Tibial nerve (tissue), 4 donors: ENCODE measurements at places on chromosomes 7 and 10. TPM values are rescaled to one million over a fixed set of nuclear protein-coding genes. Genes with fewer than 3 reads are reported as not detected.

Gene PTN
- 7.2 TPM for total RNA-seq

DNA sequence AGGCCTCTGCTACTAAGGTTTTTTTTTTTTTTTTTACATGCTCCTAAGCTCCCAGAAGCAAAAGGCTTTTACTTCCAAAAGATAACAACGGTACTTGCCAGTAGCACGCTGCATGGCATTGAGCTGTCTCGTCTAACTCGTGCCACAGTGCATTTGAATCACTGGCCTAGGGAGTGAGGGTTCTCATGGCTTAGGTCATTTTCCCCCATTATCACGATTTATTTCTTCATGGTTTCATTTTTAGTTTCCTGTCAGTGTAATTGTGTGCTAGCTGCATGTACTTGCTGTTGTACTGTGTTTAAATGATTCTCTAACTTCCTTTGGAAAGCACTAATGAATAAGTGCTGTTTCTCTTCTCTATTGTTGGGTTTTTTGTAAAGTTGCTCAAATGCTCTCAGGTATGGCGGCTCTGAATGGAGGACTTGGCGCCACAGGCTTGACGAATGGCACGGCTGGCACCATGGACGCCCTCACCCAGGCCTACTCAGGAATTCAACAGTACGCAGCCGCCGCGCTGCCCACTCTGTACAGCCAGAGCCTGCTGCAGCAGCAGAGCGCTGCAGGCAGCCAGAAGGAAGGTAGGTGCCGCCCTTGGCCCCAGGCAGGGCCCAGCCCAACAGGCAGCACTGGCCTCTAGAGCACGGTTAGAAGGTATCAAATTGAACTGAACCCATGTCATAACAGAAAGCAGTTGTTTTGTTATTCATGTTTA is 290.5 kb downstream of the USP6NL start:
- DNase-seq = no peak

DNA sequence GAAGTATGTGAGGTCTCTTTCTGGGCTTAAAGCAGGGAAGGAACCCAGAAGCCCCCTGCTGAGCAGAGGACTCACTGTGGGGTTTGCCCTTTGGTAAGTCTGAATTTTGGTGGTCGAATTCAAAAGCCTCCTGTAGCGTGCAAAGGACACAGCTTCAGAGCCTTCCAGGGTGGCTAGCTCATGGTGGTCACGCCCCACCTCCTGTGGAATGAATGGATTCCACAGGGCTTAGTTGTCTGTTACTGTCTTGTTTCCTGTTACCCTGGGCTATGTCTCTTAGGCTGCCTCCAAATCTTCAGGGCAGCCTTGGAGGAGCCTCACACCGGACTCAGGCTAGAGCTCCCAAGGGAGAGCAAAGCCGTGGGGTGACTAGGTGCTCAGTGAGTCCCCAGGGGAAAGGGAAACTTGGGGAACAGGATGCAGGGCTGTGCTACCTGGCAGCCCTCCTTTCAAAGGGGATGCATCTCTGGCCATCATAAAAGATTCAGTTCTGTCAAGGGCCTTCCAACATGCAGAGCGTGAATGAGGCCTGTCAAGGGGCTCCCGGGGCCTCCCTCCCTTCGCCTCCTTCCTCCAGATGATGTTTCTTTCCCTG is 211.7 kb downstream of the CCSER2 start:
- DNase-seq = no peak

- no peak for DNase-seq
These were observed 57.8 kb downstream of the ANKMY2 start for GRCh38 chr7:16587790-16588189.

Gene CALHM3
- not detected for total RNA-seq

DNA sequence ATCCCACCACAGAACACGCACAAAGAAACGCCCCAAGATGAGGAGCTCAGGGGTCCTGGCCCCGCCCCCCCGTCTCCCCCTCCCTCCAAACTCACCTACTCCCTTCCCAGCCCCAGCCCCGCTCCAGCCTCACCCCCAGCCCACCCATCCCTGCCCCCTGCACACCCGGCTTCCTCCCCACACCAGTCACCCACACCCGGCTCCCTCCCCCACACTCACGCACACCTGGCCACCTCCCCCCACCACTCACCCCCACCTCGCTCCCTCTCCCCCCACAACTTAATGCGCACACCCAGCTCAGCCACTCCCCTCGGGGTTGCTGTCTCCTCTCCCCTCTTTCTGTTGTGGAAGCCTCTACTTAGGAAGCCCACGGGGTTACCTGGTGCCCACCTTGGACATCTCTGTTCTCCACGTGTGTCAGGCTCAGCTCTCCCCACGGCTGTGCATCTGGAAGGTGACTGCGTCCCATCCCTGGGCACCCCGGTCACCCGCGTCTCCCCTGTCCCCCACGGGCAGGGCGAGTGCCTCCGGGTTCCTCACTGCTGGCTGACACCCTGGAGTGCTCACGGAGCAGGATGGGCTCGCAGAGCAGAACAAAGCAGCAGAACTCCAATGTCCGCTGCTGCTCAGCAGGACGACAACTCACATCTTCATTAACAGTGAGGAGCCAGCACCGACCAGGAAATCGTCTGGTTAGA is 166.8 kb downstream of the USP6NL start:
- DNase-seq = no peak

Gene GRM8
- total RNA-seq = 0.66 TPM

DNA sequence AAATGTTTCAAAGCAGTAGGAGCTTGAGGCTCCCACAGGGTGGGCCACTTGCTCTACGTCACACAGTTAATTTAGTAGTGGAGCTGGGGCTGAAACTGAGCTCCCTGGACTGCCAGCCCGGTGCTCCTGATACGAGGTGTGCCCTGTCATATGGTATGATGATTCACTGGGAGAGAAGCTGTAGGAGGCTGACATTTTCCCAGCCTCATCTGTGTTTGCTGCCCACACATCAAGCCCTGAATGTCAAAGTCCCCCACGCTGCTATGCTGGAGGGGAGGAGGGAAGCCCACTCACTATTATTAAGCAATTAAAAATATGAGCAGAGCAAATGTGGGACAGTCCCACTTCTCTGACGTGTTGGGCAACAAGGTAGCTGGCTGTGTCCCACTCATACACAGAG is 81.2 kb upstream of the SORCS3 start:
- no peak for DNase-seq

Gene SPDYE3
- not detected for total RNA-seq

- DNase-seq = no peak
These were observed 63.2 kb downstream of the PRKCQ start for GRCh38 chr10:6516929-6517284.

DNA sequence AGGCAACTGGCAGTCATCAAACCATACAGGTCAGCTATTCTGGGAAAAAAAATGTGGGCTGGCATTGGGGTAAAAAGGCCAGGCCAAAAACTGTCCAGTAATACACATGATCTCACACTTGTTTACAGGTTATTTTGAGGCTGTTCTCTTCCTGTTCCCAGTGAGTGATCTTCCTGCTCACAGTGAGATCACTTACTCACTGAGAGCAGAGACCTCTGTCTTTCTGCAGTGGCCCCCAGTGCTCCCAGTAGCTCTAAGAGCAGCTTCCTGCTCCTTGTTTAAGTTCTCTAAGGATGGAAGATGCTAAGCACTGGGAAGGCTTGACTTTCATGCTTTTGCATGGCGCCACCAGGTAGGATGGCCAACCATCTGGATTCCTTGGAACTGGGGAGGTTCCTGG is 93.5 kb upstream of the KIAA1217 start:
- no peak for DNase-seq

DNA sequence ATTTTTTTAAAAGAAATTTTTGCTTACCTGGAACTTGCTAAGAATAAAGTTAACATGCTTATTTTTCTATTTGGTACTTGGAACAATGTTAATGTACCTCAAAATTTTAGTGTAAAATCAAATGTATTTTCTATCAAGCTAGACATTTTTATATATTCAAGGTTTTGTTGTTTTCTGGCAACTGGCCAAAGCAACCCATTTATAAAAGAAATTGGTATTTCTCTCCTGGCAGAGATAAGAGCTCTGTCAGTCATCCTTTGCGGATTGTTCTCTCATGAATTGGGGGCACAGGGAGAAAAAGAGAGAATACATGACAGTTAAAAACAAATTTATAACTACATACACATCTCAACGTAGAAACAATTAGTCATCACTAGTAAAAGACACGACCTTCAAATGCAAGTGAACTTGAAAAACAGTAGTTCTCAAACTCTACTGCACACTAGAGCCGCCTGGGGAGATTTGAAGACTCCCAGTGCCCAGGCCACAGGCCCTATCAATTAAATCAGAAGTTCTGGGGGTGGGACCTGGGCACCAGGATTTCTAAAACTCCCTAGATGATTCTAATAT is 152.4 kb upstream of the LAMB4 start:
- no peak for DNase-seq

Gene KIF11
- 0.22 TPM for total RNA-seq

- no peak for DNase-seq
These were observed 122.7 kb upstream of the TMEM229A start for GRCh38 chr7:124155432-124156022.

Gene CCL26
- not detected for total RNA-seq

DNA sequence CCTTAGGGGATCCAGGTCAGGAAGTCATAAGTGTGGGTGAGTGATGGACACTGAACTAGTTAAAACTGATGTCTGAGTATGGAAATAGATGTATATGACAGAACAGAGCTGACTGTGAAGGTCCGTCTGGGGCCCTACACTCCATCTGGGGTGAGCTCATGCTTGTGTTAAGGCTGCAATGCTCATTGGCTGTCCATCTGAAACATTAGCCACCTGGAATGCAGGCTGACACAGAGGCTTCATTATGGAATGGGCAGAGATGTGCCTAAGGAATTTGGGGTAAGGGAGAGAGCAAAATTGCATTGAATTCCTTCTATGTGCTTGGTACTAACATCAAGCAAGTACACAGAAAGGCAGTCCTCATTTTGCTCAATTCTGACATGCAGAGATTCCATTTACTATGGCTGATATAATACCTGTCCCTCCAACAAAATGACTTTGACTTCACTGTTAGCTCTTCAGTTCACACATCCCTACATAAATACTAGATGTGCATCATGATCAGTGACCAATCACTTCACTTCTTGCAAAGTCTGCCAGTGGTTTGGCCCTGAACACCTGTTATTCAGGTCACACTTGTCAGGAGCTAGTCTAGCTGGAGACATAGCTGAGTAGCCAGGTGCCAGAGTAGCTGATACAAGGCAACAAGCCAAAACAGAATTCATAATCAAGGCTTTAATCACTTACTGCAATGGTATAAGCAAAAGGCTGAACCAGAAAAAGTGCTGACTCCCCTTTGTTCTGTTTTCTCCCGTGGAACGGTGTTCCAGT is 128.9 kb upstream of the VWC2 start:
- DNase-seq = no peak

DNA sequence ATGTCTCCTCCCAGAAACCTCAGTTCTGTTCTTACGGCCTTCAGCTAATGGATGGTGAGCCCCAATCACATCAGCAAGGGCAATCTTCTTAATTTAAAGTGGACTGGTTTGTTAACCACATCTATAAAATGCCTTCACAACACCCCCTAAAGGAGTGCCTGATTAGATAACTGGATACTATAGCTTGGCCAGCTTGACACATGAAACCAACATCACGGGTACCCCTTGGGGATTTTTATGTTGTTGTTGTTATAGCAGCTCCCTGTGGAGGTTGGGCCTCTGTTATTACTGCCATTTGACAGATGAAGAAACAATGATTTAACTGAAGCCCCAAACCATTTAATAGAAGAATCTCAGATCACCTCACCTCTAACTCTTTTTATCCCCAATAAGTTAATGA is 26.8 kb downstream of the STRA8 start:
- DNase-seq = no peak

GRCh38 chr7:4762121-4763055 is 13.0 kb upstream of the AP5Z1 start:
- DNase-seq = no peak

GRCh38 chr7:47221826-47222225 is 360.1 kb downstream of the TNS3 start:
- DNase-seq = no peak

- no peak for DNase-seq
These were observed 13.0 kb downstream of the AKAP9 start for GRCh38 chr7:91953618-91954017.

GRCh38 chr10:44477046-44477425 is 92.1 kb upstream of the CXCL12 start:
- DNase-seq = no peak

Gene CASP2
- 25.2 TPM for total RNA-seq

Gene TMEM248
- 86.4 TPM for total RNA-seq

GRCh38 chr10:127774766-127775559 is 38.0 kb downstream of the FOXI2 start:
- no peak for DNase-seq

Gene SYNPO2L
- not detected for total RNA-seq
